Skeletal muscle cell (primary cell): ENCODE measurements at places on chromosomes 5 and 9.

GRCh38 chr5:98898743-98899142 is 30.1 kb downstream of the CHD1 start:
- DNase-seq = no peak

GRCh38 chr5:83553000-83553486 is 81.5 kb downstream of the VCAN start:
- DNase-seq = no peak

GRCh38 chr5:126849101-126849678 is 72.3 kb downstream of the LMNB1 start:
- no peak for DNase-seq

DNA sequence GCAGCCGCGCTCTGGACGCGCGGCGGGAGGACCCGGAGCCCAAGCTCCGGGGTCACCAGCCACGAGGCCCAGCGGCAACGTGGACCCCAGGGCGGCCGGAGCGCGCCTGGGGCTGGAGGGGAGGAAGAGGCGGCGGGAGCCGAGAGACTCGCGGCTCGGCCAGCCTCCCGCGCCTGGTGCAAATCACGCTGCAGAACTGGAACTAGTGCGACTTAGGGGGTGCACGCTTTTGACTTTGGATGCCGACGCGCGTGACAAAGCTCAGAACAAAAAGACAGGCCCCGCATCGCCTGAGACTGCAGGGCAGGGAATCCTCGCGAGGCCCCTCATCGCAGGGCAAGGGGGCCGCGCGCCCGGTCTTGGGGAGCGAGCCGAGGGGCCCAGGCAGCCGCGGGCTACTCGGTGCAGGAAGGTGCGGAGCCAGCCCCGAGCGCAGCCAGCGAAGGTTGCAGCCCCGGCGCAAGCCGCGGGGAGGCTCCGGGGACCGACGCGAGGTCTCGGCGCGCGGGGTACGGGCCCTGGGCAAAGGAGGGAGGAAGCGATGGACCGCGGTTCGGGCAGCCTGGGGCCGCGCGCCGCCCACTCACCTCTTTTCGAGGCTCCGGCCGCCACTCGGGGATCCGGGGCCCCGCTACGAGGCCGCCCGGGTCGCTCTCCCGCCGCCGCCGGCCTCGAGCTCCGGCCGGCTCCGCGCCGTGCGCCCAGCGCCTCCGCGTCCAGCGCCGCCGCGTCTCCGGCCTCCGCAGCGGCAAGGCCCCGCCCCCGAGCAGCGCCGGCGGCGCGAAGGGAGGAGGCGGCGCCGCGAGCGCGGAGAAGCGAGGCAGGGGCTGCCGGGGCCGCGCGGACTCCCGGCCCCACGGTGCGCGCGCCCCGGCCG is at the start of gene GOLM1:
TSS of gene GOLM1 (minus strand) at position 735 of the 877 bp plus-strand sequence. CDS start 20,238 bp downstream, outside the sequence.
- peak; percentile 20 for DNase-seq

DNA sequence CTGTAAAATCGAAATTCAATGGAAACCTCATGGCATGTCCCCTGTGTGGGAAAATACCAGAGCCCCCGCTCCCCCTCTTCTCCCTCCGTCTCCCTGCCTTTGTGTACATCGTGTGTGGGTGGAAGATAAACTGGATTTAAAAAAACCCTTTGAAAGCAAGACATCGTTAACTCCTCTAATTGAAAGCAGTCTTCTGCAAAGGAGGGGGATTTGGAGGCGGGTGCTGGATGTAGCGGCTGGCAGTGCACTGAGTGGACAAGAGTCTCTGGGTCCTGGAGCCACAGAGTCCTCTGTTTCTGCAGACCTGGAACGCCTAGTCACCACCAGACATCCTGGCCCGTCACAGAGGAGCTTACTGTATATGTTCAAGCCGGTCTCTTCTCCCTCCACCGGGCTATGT is 169.4 kb downstream of the PAPPA start:
- no peak for DNase-seq

DNA sequence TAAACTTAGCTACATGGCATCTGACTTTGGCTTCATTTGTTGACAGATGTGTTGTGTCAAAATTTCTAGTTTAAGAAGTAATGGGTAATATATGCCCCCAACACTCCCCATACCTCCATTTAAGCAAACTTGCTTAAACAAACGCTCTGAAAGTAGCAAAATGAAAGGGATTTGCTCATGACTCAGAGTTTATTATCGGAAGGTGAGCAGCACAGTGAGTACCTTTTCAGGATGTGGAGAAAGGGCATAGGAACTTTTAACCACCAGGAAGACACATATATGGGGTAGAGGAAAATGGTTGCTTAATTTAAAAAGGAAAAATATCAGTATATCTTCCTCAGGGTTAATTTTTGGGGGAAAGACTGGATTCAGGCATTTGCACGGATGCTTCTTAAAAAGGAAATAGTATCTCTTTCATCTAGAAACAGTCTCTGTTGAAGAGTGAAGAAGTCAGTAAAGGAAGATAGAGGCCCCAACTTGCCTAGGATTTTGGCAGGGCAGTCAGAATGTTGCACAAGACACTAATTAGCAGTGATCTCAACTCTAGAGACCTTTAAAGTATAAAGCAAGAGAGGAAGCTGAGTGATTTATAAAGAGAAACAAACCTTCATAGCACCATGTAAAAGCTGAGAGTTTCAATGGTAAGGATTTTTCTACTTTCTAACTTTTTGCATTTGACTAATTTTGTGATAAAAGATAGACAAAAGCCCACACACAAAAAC is 155.1 kb downstream of the TRIO start:
- DNase-seq = no peak

GRCh38 chr9:95477885-95478284 is 38.9 kb downstream of the PTCH1 start:
- no peak for DNase-seq

- DNase-seq = no peak
These were observed 10.0 kb downstream of the ALG2 start for GRCh38 chr9:99211746-99212145.

- DNase-seq = peak; percentile 4
These were observed 560.2 kb upstream of the CDH9 start for GRCh38 chr5:27598576-27598975.

DNA sequence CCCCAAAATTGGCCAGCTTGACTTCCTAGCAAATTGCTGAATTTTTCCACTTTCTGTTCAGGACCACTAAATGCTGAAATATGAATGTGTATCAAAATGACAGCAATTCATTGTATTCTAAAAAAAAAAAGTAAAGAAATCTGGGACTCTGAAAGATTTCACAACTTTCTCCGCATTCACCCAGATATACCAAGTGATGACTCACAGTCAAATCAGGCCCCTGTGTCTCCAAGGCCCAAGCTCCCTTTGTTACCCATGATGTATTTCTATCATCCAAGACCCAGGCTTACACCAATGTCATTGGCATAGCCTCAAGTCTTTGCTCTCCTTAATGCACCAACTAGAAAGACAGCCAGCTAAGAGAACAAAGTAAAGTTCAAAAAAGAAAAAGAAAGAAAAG is 493.9 kb downstream of the NTRK2 start:
- DNase-seq = no peak

GRCh38 chr9:86020731-86021130 is 78.6 kb downstream of the GOLM1 start:
- no peak for DNase-seq

DNA sequence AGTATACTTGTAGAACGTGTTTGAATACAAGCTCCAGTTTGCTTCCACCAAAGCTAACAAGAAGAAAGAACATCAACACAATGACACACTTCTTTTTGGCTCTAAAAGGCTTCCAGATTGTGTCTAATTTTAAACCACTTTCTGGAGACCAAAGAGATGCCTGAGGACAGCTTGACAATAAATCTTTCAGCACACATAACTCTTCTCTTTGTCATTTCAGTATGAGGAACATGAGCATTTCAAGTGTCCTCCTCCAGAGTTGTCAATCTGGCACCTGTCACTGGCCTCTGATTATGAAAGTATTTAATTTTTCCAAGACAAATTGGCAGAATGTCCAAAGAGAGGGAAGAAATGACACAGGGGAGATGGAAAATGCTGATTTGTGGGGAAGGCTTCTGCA is 79.0 kb upstream of the TLR4 start:
- DNase-seq = no peak

DNA sequence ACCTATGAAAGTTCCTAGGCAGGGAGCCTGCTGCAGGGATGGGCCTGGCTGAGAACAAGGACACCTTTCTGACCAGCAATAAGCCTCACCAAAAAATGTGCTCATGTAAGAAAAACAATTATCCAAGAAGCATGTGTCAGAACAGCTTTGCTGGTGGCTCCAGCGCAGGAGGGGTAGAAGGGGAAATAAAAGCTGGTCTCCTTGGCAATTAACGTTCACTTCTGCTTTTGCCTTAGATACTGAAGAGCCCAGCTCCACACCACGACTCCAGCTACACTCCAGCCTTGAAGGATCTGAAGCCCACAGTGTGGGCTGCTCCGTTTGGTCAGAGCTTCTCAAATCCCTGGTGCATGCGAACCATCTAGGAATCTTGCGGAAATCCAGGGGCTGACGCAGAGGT is 107.6 kb upstream of the PHYKPL start:
- DNase-seq = no peak

- no peak for DNase-seq
These were observed 111.7 kb downstream of the AP3B1 start for GRCh38 chr5:78182838-78183237.

DNA sequence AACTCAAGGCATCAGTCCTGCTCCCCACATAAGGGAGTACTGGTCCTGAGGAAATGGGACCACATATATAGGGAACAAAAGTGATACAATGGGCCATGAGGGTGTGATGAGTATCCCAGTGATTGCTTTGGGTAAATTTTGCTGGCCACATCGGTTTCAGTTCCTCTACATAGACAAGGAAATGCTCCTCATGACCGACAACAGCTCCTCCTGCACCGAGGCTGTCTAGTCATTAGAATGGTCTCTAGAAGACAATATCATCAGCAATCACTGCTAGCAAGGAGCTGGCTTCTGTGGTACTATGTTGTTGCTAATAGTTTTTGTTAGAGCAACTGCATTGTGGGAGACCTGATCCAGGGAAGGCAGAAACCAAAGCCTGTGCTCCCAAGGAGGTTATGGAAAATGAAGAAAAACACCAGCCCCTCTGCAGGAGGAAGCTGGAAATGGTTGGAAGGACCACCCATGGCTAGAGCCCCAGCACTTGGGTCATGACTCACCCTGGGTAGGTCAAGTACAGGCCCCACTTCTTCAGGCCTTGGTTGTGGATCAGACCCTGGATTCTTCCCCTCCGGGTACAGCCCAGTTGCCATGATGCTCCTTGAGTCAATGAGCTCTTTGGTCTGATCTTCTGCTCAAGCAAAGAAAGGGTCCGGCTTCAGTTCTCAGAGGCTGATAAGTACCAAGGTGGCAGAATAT is 3.4 kb upstream of the CTSL start:
- no peak for DNase-seq

DNA sequence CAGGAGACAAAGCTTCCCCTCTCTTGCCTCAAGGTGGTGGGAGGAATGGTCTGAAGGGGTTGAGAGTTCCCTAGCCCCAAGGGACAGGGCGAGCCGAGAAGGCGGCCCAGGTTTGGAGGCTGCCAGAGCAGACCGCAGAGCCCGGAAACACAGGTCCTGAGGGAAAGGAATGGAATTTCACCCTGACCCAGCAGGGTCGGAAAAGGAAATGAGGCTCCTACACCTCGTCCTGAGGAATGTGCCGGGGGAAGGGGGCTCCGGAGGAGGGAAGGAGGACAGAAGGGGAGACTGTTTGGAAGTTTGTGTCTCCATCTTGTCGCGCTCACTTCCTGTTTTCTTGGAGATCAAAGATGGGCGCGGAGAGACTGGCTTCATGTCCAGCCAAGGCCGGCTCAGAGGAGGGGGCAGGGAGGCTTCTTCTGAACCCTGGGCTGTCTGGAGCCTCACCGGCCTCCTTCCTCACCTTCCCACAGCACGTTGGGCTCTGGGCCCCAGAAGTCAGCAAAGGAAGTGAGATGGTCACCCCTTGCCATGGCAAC is 9.6 kb downstream of the ENG start:
- DNase-seq = no peak

DNA sequence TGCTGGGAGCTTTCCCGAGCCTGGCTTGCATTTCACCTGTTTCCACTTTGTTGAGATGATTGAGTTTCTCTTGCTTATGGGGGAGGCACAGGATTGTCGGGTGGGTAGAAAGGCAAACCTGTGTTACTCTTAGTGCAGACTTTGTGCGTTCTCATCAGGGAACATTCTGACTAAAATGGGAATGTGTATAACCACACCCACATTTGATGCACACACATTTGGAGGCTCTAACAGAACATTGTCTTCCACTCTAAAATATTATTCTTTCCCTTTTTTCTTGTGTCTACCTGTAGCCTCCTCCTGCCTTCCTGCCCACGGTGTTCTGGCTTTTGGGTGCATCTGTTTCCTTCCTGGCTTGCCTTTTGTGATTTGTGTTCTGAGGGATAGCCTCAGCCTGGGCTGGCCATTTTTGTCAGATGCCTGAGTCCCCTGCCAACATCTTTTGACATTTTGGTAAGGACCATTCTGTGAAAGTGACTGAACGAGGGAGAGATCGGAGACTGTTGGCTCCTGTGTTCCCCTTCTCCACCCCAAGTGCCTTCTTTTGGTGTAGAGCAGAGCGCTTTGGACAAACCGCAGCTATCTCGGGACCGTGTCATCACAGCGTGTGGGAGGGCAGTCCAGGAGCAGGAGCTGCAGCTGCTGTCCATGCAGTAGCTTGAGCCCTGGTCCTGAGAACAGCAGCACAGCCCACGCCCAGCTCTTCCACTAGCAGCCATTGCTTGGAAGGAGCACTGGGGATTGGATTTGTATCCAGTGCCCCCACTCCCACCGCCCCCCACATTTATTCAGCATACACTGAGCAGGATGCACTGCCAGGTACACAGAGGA is 101.4 kb downstream of the ARHGAP26 start:
- DNase-seq = no peak

- DNase-seq = no peak
These were observed 134.4 kb upstream of the EFNA5 start for GRCh38 chr5:107805166-107805565.

- no peak for DNase-seq
These were observed 6.9 kb downstream of the CRB2 start for GRCh38 chr9:123362856-123363255.

DNA sequence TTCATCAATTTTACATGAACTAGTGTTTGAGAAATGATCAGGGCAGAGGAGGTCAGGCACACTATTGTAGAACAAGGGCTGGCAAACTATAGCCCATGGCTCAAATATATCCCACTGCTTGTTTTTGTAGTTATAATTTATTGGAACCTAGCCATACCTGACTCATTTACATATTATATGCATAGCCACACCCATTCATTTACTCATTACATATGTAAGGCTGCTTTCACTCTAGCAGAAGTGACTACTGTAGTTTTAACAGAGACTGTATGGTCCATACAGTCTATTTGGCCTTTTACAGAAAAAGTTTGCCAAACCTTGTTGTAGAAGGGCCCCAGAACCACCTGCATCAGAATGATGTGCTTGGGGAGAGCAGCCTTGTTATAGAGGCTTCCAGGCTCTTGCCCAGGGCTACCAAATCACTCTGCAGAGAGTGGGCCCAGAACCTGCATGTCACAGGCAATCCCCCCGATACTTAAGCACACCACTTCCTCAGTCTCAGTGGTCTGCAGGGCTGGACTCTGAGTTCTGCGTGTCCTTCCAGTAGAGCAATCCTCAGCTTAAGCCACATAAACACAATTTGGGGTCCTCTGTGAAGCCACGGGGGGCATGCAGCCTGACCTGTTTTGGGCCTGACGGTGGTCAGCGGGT is 6.7 kb downstream of the ANKS6 start:
- DNase-seq = no peak
